Heart right ventricle (tissue), 16 donors: ENCODE measurements at places on chromosomes 4 and X. TPM values are rescaled to one million over a fixed set of nuclear protein-coding genes. Genes with fewer than 3 reads are reported as not detected.

- peak overlapping the region; percentile 67 for H3K4me3 ChIP-seq
- no peaks in the 10 kb centered on the region for H3K36me3 ChIP-seq
- DNase-seq: no peak
- no peaks in the 10 kb centered on the region for H3K27me3 ChIP-seq
- H3K4me1 ChIP-seq: peaks cover 69% of the 10 kb centered on the region
- H3K27ac ChIP-seq: peak overlapping the region; percentile 95
These were observed 1.2 kb downstream of the CHIC2 start for GRCh38 chr4:54063229-54063628.

GRCh38 chrX:21974011-21974385 lies 33.5 kb downstream of the SMS start:
- no peak overlapping the region for H3K27ac ChIP-seq
- H3K27me3 ChIP-seq: no peaks in the 10 kb centered on the region
- DNase-seq: no peak

DNA sequence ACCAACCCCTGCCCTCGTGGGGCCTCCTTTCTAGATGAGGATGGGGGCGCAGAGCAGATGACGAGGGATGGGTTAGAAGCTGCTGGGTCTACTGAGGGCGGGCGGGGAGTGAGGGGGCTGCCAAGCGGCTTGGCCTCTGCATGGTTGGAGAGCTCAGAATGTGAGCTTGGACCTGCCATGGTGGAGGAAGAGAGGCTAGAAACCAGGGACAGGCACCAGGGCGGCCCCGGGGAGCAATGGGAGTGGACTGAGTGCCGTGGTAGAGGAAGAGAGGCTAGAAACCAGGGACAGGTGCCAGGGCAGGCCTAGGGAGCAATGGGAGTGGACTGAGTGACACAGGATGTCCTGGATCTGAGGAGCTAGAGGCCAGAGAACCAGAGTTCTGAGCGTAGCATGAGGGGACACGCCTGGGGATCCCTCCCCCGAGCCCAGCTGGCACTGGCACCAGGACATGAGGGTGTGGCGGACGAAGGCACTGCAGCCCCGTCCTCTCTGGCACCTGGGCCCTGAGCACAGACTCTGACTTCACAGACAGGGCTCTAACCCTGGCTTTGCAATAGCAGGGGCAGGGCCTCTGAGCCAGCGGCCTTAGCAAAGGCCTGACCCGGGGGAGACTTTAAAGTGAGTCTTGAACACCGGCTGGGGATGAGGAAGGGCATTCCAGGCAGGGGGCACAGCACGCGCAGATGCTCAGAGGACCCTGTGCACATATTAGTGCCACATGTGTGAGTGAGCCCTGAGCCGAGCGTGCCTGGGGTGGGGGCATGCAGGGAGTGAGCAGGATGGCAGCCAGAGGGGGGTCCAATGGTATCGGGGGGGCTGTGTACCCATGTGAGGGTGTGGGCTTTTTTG lies 214.0 kb upstream of the PSAPL1 start:
- no peak overlapping the region for H3K27ac ChIP-seq
- H3K4me1 ChIP-seq: no peaks in the 10 kb centered on the region
- no peak overlapping the region for H3K4me3 ChIP-seq
- H3K36me3 ChIP-seq: no peaks in the 10 kb centered on the region
- H3K27me3 ChIP-seq: peaks cover 7% of the 10 kb centered on the region
- no peak for DNase-seq

- H3K4me3 ChIP-seq: no peak overlapping the region
- H3K27ac ChIP-seq: no peak overlapping the region
- no peaks in the 10 kb centered on the region for H3K27me3 ChIP-seq
These were observed 29.1 kb upstream of the CD38 start for GRCh38 chr4:15749001-15749400.

- no peaks in the 10 kb centered on the region for H3K36me3 ChIP-seq
- H3K4me3 ChIP-seq: no peak overlapping the region
- H3K27me3 ChIP-seq: peaks cover 4% of the 10 kb centered on the region
- H3K4me1 ChIP-seq: peaks cover 9% of the 10 kb centered on the region
- no peak overlapping the region for H3K27ac ChIP-seq
These were observed 2.8 kb downstream of the ABLIM2 start for GRCh38 chr4:8155660-8156421.

GRCh38 chr4:66275411-66276038 lies 605.2 kb upstream of the EPHA5 start:
- no peaks in the 10 kb centered on the region for H3K27me3 ChIP-seq
- H3K36me3 ChIP-seq: no peaks in the 10 kb centered on the region
- no peak for DNase-seq
- H3K27ac ChIP-seq: no peak overlapping the region
- H3K4me1 ChIP-seq: no peaks in the 10 kb centered on the region
- H3K4me3 ChIP-seq: no peak overlapping the region

GRCh38 chrX:137792214-137792613 lies 226.3 kb downstream of the ZIC3 start:
- no peak overlapping the region for H3K27ac ChIP-seq
- DNase-seq: no peak
- no peak overlapping the region for H3K4me3 ChIP-seq
- H3K36me3 ChIP-seq: no peaks in the 10 kb centered on the region

DNA sequence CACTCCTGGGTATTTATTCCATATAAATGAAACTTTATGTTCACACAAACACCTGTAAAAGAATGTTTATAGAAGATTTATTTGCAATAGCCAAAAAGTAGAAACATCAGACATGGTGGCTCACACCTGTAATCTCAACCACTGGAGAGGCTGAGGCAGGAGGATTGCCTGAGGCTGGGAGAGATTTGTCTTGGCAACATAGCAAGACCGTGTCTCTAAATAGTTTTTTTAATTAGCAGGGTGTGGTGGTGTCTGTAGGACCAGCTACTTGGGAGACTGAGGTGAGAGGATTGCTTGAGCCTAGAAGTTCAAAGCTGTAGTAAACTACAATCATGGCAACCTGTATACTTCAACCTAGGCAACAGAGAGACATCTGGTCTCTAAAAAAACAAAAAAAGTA lies 27.7 kb upstream of the NFKB1 start:
- H3K27me3 ChIP-seq: no peaks in the 10 kb centered on the region
- no peak overlapping the region for H3K4me3 ChIP-seq
- no peak for DNase-seq
- H3K4me1 ChIP-seq: no peaks in the 10 kb centered on the region
- no peaks in the 10 kb centered on the region for H3K36me3 ChIP-seq

DNA sequence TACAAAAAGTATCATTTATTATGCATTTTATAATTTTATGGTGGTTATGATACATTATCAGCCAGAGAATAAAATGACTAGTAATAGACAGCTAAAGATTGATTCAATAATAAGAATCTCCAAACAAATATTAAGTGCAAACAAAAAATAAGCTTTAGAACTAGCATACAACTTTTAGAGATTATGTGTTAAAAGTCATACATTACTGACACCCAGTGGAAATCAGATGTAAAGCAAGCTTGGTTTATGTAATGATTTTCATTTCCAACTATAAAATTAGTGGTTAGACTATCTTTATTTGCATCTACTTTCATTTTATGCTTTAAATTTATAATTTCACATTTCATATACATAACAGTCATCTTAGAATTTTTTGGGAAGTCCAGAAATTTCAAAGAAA lies 57.7 kb downstream of the IL13RA2 start:
- no peak overlapping the region for H3K4me3 ChIP-seq
- H3K36me3 ChIP-seq: no peaks in the 10 kb centered on the region
- H3K4me1 ChIP-seq: no peaks in the 10 kb centered on the region

DNA sequence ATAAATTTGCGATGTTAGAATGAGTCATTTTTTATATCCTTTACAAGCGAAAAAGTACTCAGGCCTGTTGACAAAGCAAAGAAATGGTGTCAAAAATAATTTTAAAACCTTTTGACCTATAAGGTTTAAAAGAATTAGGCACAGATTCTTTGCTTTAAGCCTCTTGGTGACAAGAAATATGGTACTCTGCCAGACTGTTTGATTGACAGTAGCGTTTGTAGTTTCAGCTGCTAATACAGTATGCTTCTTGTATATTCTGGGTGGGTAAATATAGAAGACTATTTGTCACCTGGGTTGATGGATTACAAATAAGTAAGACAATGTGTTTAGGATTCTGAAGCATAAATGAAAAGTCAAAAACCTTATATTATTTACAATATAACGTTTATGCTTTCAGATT lies 193.1 kb upstream of the PITX2 start:
- no peaks in the 10 kb centered on the region for H3K27me3 ChIP-seq
- no peak overlapping the region for H3K4me3 ChIP-seq
- H3K36me3 ChIP-seq: no peaks in the 10 kb centered on the region

DNA sequence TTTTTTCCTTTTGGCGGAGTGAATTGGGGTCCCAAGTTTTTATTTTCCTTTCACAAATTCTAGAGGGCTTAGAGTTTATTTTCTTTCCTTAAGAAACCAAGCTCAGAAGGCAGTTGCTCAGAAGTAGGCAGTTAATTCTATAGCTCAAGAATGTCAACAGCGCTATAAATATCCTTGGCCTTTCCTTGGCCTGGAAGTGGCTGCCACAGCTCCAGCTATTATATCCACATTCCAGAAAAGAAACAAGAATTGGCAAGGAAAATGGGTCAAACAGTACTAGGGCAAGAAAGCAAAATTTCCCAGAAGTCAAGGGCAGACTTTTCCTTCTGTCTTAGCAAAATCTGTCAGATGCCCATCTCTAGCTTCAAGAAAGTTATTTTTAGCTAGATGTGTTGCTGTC lies 31.0 kb downstream of the SLC10A6 start:
- H3K36me3 ChIP-seq: peaks cover 8% of the 10 kb centered on the region
- no peak for DNase-seq
- no peak overlapping the region for H3K4me3 ChIP-seq
- H3K4me1 ChIP-seq: no peaks in the 10 kb centered on the region

DNA sequence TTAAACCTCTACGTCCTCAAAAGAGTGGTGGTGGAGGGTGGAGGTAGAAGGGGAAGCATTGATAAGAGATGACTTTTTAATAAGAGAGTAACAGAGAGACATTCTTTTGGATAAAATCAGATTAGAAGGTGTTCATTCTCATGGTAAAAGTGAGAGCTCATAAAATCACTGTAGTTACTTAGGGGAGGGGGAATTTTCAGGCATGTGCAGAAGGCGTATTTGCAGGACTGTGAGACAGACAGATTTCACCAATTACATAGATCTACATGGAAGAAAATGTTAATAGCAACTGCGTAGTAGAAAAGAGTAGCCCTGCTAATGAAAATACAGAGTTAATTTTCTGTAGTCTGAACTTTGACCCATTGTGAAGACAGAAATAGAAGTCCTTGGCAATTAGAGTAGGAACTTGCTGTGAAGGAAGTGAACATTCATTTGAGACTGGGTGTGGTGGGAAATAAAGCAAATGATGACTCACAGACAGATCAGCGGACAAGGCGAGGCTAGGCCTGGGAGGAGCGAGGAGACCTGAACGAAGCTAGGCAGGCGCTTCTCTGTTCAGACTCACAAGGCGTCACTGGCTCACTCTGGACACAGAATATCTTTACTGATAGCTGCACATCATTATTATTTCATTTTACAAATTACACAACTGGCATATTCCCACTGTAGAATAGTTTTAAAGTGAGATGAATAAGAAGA lies 57.2 kb upstream of the FAM9C start:
- no peak overlapping the region for H3K4me3 ChIP-seq
- H3K4me1 ChIP-seq: peaks cover 10% of the 10 kb centered on the region
- H3K27ac ChIP-seq: peak overlapping the region; percentile 46

- no peak for DNase-seq
- no peaks in the 10 kb centered on the region for H3K36me3 ChIP-seq
- H3K27ac ChIP-seq: no peak overlapping the region
- no peaks in the 10 kb centered on the region for H3K27me3 ChIP-seq
- no peak overlapping the region for H3K4me3 ChIP-seq
These were observed 297.6 kb downstream of the INPP4B start for GRCh38 chr4:142548491-142548890.

DNA sequence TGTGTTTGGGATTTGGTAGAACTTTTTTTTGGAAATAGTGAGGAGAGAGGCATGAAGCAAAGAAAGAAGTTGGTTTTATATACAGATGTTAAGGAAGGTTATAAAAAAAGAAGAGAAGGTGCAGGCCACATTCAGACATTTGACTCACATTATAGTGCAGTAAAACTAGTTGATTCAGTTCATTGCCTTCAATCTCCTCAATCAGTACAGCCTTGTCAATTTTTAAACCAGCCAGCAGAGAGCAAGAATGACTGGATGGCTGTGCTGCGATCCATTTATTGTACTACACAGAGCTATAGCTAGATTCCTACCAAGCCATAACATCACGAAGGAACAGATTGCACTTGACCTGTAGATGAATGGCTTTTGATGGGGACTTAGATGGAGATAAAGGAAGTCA lies 79.7 kb upstream of the LSM6 start:
- no peaks in the 10 kb centered on the region for H3K4me1 ChIP-seq
- H3K36me3 ChIP-seq: no peaks in the 10 kb centered on the region
- no peak for DNase-seq
- no peak overlapping the region for H3K4me3 ChIP-seq

DNA sequence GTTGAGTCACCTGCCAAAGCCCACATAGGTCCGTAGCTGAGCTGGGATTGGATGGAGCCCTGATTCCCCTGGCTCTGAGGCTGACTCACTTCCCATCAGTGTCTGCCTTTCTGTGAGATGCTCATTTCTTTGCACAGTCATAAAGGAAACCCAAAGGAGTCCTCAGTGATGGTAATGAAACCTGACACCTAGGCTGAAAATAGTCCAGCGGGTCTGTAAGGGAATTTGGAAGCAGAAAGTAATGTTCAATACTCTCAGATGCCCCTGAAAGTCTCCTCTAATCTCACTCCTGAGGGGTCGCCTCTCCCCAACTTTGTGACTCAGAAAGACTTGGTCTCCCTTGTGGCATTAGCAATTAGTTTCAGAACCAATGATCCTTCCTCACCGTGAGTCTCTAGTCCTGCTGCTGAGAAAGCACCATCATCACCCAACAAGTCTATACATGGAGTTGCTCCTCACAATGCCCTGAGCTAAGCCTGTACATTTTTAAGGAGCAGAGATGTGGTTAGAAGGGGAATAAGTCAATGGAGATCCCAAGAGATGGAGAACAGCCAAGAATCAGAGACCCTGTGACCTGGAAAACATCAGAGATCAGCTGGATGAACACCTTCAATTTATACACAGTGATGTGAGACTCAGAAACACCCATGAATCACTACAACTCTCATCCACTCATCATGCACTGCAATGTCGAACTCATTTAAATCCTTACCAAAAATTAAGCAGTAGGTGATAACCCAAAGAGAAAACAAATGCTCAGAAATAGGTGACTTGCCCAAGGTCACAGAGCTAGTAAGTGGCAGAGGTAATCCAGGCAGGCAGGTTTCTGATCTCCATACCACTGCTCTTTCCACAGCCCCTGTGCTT lies 219.0 kb upstream of the CPEB2 start:
- no peaks in the 10 kb centered on the region for H3K4me1 ChIP-seq
- H3K27ac ChIP-seq: no peak overlapping the region
- H3K4me3 ChIP-seq: no peak overlapping the region
- H3K36me3 ChIP-seq: no peaks in the 10 kb centered on the region
- no peaks in the 10 kb centered on the region for H3K27me3 ChIP-seq
- no peak for DNase-seq

- DNase-seq: no peak
- no peak overlapping the region for H3K4me3 ChIP-seq
- H3K4me1 ChIP-seq: peaks cover under 1% of the 10 kb centered on the region
- H3K27me3 ChIP-seq: no peaks in the 10 kb centered on the region
These were observed 6.1 kb upstream of the ABRAXAS1 start for GRCh38 chr4:83490876-83491450.

GRCh38 chrX:39874202-39874816 lies 223.4 kb downstream of the BCOR start:
- no peak overlapping the region for H3K27ac ChIP-seq
- no peak overlapping the region for H3K4me3 ChIP-seq
- DNase-seq: no peak
- H3K27me3 ChIP-seq: no peaks in the 10 kb centered on the region
- H3K4me1 ChIP-seq: no peaks in the 10 kb centered on the region

The ETDB gene
- total RNA-seq: not detected

The ABLIM2 gene
- 17.5 TPM for total RNA-seq

The ZNF141 gene
- 7.9 TPM for total RNA-seq

The NXF2B gene
- not detected for total RNA-seq

The MAGEA10 gene
- total RNA-seq: not detected

The SGMS2 gene
- 25.0 TPM for total RNA-seq

The WDR13 gene
- 121 TPM for total RNA-seq

The SLIT2 gene
- total RNA-seq: 4.9 TPM
